ENCODE measurements at places on chromosomes 1 and 21.

DNA sequence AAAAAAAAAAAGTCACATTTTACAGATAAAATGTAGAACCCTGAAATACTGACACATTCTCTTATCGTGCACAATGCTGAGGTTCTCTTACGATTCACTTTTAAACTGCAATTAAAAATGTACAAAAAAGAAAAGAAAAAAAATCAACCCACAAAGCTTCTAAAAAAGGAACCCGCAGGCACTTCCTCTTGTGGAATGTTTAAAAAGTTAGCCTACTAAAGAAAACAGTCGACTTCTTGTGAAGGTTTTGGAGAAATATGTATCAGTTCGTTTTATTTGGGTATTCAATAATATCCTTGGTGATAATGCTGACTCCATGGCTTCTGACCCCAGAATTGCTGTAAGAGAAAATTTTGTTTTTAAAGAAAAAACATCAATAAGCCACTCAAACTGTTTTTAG, 10.2 kb downstream of the HNRNPU start:
- no peak for DNase-seq

- no peak for DNase-seq
Observed at GRCh38 chr1:155022136-155022926, 11.2 kb downstream of the DCST2 start.

DNA sequence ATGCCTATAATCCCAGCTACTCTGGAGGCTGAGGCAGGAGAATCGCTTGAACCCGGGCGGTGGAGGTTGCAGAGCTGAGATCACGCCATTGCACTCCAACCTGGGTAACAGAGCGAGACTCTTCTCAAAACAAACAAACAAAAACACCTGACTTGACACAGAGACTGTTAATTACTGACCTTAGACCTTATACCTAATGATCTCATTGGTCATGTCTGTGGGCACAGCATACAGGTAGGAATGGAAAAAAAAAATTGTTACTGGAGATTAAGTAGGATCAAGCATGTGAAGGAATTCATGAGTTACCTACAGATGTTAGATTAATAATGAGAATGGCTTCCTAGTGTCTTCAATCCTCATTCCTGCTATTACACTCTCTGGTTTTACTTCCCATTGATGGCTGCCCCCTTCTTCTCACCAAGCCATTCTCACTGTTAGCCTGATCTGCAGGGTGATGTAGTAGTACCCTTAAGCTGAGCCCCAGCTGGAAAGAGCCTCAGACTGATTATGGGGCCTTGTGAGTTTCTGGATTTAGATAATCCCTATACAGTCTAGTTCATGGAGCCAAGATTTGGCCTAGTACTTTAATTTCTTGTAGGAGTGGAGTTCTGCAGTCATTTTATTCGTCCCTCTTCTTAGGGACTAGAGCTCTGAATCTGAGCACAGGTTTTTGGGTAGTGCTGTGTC, 8.8 kb downstream of the TBCE start:
- DNase-seq = no peak

GRCh38 chr1:61245696-61246400, 163.5 kb downstream of the NFIA start:
- no peak for DNase-seq
